ENCODE measurements at places on chromosomes 7 and 10.
A peak's percentile ranks its signal among the peaks of the same experiment; 100 is the strongest.

GRCh38 chr7:19116121-19117090 lies 1.0 kb downstream of the TWIST1 start:
- peak; percentile 72 for DNase-seq

GRCh38 chr10:47379901-47380300 lies 4.2 kb downstream of the ZNF488 start:
- peak; percentile 8 for DNase-seq

- peak; percentile 78 for DNase-seq
These were observed 25.3 kb upstream of the CUX1 start for GRCh38 chr7:101792051-101792681.

GRCh38 chr10:104615136-104615535 lies 26.0 kb upstream of the SORCS3 start:
- no peak for DNase-seq

- DNase-seq: no peak
These were observed 324.2 kb upstream of the ZMIZ1 start for GRCh38 chr10:78744491-78745090.

Data from SK-N-SH (cell line).